Activated T-helper 1 cell treated with anti-CD3 and anti-CD28 coated beads, Interleukin-2, amount 50 U/mL, for 16 hours (primary cell): ENCODE measurements at places on chromosomes 2 and 18.

GRCh38 chr2:218404351-218405085 is 4.8 kb downstream of the CTDSP1 start:
- DNase-seq, result no peak

DNA sequence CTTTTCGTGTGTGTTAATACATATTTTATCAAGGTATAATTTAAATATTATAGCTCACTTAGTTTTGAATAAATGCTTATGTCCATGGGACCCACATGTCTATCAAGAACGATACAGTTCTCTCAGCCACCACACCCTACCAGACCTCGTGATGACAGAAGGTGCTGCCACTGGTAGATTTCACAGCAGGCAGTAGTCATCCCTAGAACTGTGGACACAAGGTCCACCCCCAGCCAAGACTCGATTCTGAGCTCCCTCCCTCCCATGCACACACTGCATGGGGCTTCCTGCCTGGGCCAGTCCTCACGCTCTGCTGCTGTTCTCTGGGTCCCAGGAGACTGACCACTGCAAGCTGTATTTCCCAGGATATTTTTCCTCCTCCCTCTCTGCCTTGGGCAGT is 26.5 kb upstream of the CREB1 start:
- no peak for DNase-seq

- DNase-seq, result no peak
Measured at GRCh38 chr2:160042054-160042453, 20.4 kb downstream of the PLA2R1 start.

DNA sequence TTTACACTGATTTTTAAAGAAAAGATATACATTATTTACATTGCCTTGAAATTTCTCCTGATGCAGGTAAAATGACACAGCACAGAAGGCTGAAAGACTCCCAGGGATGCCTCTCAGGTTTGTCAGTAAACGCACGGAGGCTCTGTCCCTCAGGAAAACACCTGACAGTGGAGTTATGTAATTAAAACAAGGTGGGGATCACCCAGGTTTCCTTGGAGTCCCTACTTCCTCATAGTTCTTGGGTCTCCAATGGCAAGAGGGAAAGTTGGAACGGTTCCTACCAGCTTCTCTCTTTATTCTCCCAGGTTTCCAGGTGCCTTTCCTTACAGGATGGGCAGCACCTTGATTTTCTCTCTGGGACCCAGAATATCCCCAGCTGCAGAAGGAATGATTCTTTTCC is 654.8 kb downstream of the SLC4A3 start:
- no peak for DNase-seq

- no peak for DNase-seq
Measured at GRCh38 chr2:61014763-61015162, 2.8 kb upstream of the PEX13 start.

DNA sequence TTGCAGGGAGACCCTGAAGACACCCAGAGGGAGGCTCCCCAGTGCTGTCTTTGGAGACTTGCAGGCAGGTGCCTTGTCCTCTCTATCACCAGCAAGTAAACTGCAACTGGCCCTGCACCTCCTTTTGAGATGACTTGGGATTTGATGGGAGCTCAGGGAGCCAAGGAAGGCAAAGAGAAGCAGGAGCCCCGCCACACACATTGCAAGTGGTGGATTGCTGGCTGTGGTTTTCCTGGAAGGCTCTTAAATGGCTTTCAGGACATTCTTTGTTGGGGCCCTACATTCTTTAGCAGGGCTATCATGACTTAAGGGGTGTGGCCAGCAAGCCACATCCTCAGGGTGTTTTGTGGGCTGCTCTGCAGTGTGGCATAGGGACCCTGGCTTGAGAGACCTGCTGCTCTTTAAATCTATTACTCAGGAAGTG is 39.9 kb upstream of the CDC42EP3 start:
- DNase-seq, result no peak

DNA sequence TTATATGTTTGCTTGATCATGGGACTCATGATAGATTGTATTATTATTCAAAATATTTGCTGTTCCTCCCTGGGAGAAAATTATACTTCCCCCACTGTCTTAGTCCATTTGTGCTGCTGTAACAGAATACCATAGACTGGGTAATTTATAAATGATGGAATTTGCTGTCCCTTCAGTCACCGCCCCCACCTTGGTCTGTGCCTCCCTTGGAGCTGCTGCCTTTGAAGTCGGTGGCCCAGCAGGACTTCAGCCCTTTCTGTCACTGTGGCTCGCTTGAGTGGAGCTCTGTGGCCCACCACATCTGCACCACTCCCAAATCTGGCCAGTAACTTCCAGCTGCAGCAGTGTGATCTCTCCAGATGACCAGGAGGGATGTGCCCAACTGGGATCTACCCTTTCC is 200.8 kb downstream of the AGPS start:
- DNase-seq, result no peak

GRCh38 chr2:106106622-106107508 is 87.2 kb downstream of the UXS1 start:
- no peak for DNase-seq

DNA sequence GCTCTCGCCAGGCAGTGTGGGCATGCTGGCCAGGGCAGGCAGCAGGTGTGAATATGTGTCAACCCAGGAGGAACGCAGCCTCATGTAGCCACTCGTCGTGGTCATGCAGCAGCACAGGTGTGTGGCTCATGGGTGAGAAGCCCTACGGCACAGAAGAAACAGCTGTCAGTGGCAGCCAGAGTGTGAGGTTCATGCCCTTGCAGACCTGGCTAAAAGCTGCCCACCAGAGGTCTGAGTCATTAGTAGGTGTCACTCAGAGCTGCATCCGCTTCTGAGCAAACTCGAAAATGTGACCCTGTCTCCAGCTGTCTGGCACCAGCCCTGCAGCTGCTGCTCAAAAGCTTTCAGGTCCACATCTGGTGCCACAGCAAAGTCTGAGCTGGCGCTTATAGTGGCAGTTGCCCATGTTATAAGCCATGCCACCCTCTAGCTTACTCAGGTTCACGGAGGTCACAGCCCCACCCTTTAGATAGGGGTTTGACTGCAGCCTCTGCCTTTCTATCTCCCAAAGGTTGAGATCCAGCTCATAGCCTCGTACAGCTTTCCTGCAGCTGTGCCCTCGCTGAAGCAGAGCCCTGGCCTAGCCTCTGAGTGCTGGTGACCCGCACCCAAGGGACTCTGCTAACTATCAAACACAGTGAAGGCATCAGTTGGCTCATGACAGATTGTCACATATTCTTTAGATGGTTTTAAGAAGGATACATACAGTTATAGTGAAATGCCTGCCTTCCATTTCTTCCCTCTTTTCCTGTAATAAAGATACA is 195.0 kb downstream of the CCDC102B start:
- DNase-seq, result no peak

DNA sequence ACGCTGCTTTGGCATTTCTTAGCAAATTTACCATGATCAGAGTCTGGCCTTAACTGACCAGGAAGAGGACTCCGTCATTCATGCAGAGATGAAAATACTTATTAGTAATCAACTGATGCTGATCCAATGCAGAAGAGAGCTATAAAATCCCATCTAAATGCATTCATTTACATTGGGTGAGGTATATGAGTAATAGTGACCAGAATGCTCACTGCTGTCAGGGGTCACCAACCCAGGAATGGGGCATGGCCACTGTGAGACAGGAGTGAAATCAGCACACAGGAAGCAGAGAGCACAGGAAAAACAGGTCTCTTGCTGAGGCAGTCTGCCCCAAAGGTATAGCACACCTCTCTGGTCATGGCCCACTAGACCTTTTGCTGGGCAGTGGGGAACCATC is 68.1 kb upstream of the TMEM247 start:
- DNase-seq, result no peak

GRCh38 chr2:172334988-172335387 is 92.4 kb upstream of the ITGA6 start:
- no peak for DNase-seq

- no peak for DNase-seq
Measured at GRCh38 chr18:519019-519879, 18.7 kb upstream of the COLEC12 start.
